ENCODE measurements at places on chromosomes 5 and 9. TPM values are rescaled to one million over a fixed set of nuclear protein-coding genes. Genes with fewer than 3 reads are reported as not detected.

The SPINK13 gene
- not detected for total RNA-seq

GRCh38 chr5:124936626-124936933, 190.1 kb upstream of the ZNF608 start:
- no peak for DNase-seq

GRCh38 chr9:68974431-68974830, 39.5 kb downstream of the PRKACG start:
- DNase-seq = no peak

- no peak for DNase-seq
Observed at GRCh38 chr9:127384016-127384730, 12.8 kb upstream of the SLC2A8 start.
